Stimulated activated CD8-positive, alpha-beta memory T cell treated with anti-CD3 and anti-CD28 coated beads, Interleukin-2, amount 100 ng/mL, for 1 hour (primary cell): ENCODE measurements at places on chromosomes 4 and X.

DNA sequence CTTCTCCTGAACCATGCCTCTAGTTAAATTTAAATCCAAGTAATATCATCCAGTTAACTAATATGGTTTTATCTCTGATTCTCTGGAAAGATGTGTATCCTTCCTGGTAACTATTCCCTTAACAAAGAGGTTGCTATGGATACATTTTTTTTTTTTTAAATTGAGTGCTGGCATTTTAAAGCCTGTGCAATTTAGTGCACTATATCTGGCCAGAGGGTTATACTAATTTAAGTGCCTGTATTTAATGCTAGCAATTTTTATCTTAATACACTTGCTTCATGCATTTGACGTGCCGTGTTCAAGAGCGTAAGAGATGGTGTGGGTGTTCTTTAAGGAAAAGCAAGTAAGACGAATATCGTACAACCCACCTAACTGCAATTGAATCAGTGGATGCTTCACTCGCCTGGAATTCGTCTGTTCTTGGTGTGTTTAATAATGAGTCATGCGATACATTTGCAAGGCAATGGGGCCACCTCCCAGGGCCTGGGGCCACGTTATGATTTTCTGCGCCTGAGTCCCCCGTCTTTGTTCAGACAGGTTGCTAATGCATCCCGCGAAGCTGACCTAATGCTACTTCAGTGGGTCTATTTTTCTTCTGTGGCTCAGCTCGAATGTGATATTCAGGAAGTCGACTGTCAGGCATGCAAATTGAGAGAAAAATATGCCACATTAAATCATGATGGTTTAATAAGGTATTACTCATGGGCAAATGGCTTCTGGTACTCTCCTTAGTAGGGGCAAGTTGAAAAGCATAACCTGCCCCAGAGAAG, 14.2 kb upstream of the MID1 start:
- no peak for DNase-seq

DNA sequence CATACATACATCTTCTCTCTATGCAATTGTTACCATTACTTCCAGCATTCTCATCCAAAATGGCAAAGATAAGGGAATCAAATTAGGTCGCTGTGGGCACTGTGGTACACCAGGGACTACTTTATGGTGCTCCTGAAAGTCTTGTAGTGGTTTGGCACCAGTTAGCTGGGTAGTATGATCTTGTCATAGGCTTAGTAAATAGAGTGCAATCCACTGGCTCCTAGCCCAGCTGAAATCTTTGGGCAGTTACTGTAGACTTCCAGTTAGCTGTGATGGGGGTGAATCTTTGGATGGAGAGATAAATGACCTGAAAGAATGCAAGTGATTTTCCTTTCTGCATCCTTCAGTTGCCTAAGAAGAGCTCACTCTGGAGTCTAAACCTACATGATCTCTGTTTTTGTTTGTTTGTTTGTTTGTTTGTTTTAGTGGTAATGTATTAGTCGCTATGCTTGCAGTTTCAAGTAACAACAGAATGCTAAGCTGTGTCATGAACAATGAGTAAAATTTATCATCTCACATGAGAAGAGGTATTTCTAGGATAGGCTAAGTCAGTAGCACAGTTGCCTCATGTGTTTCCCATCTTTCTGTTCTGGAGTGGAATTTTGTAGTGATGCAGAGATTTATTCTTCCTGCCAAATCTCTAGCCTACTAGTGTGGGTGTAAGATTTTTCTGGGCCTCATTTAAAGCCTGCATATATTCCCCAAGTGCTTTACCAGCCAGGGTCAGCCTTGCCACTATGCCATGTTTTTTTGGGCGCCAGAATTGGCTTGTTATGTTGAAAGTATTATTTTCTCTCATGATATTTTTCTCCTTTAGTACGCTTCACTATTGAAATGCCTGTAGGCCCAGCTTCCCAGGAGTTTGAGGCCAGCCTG, 24.2 kb downstream of the HERC3 start:
- no peak for DNase-seq

DNA sequence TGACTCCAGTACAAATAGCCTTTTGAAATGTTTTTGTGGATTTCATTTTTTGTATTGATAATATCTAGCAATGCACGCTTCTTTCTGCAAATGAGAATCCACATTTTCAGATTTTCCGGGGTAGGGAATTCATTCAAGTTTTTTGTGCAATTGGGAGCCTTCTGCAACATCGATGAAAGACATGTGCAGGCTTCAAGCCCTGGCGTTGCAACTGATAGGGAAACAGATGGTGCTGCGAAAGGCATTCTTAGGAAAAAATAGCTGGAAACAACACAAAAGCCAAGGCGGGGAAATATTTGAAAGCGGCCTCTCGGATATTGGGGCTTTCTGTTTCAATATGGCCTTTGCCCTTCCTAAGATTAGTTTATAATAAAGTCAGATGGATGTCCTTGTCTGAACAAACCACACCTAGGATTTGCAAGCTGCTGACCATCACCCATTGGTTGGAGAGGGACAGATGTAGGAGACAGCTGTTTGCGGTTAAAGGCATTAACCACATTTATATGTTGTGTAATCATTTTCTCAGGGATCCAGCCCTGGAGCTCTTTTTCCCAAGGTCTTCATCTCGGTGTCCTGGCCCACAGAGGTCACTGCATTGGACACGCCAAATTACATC, 136.5 kb downstream of the PRKX start:
- DNase-seq: no peak

DNA sequence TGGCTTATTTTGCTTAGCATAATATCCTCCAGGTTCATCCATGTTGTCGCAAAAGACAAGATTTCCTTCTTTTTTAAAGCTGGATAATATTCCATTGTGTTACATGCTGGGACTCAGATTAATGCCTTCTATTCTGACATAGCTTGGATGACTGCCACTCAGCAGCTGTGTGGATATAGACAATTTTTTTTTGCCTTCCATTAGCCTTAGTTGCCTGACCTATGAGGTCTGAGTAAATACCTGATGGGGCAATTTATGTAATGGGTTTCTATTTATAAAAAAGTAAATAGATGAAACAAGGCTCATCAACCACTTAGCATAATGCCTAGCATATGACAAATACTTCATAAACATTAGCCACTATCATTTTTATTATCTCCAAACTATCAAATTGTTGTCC, 515.4 kb downstream of the ZNF674 start:
- DNase-seq: no peak

DNA sequence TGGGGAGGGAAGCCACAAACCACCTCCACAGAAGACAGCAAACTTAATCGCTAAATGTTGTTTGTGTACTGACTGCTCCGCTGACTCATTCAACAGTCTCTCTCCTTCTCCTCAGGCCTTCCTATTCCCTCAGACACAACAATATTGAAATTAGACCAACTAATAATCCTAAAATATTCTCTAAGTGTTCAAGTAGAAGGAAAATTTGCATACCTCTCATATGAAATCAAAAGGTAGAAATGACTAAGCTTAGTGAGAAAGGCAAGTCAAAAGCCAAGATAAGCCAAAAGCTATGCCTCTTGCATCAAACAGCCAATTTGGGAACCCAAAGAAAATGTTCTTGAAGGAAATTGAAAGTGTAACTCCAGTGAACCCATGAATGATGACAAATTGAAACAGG, 75.7 kb upstream of the ARHGAP24 start:
- no peak for DNase-seq

DNA sequence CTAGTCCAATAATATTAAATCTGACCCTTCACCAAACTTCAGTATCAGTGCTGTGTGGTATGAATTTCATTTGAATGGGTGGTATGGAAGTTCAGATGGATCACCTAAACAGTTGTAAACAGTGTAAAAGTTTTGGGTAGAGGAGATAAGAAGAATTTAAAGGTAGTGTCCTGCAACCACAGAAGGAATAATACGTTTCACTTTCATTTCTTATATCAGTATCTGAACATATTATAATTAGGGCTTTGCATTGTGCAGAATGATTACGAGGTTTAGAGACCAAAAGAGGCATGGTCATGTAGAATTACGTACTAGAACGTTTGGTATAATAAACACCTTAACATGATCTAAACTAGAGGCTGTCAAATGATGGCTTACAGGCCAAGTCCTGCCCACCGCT, 116.1 kb downstream of the PDLIM5 start:
- DNase-seq: no peak

DNA sequence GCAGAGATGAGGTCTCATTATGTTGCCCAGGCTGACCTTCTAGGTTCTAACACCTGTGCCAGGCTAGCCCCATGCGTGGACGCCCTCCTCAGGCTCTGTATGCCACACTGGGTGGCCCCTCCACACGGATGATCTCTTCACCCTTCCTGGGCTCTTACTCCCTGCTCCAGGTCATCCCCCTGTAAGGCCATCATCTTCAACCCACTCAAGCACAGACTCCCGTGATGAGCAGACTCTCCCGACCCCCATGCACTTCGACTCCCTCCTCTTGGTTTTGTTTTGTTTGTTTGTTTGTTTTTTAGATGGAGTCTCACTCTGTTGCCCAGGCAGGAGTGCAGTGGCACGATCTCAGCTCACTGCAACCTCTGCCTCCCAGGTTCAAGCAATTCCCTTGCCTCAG, 70.9 kb downstream of the HPRT1 start:
- DNase-seq: no peak

DNA sequence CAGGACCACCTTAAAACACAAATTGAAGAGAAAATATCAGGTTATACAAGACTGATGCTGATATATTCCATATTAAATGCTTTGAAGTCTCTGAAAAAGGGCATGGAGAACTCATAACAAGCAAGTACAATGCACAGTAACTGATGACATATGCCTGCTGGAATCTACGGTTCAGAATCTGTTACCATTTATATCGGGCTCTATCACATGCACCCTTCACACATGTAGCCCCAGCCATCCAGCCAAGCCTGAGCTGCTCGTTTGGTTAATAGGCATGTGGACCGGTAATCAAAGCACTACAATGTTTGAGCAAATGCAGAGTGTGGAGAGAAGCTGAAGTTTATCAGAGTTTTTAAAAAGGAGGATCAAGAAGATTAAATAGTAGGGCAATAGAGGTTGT, 11.8 kb downstream of the COMMD8 start:
- no peak for DNase-seq

DNA sequence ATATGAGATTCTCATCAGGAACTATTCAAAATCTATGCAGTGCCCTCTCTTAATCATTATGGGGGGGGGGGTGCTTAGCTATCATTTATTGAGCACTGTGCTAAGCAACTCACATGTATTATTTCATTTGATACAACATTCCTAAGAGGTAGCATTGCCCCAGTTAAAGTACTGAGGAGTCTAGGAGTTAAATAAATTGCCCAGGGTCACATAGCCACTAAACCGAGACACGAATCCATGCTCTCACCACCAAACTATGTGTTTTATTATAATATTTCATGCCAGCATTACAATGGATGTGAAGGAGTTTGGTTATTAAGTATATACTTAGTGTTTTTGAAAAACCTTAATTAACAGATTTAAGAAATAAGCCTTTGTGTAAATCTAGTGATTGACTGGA, 131.4 kb downstream of the CBR4 start:
- no peak for DNase-seq

GRCh38 chrX:2261831-2262667, 238.7 kb downstream of the DHRSX start:
- no peak for DNase-seq

GRCh38 chrX:31376408-31377022, 304.7 kb upstream of the FTHL17 start:
- no peak for DNase-seq

GRCh38 chrX:102959471-102959870, 22.4 kb downstream of the RAB40AL start:
- DNase-seq: no peak

DNA sequence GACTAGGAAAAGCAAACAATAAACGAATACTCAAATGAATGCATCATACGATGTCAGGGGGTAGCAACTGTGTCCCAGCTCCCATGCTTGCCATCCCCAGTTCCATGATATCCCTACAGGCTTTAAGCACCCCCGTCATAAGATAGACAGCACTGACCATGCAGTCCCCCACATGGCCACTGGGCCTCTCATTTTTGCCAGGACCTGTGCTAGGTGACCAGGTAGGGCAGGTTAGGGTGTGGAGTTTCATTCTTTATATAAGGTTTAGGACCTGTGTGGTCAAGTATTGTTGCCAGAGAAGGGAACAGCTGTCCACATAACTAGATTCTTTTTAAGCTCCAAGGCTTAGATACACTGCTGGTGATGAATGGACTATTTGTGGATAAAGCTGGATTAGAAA, 9.7 kb downstream of the PPEF2 start:
- no peak for DNase-seq
